Natural killer cell (primary cell): ENCODE measurements at places on chromosomes 1 and 21. TPM values are rescaled to one million over a fixed set of nuclear protein-coding genes. Genes with fewer than 3 reads are reported as not detected.

DNA sequence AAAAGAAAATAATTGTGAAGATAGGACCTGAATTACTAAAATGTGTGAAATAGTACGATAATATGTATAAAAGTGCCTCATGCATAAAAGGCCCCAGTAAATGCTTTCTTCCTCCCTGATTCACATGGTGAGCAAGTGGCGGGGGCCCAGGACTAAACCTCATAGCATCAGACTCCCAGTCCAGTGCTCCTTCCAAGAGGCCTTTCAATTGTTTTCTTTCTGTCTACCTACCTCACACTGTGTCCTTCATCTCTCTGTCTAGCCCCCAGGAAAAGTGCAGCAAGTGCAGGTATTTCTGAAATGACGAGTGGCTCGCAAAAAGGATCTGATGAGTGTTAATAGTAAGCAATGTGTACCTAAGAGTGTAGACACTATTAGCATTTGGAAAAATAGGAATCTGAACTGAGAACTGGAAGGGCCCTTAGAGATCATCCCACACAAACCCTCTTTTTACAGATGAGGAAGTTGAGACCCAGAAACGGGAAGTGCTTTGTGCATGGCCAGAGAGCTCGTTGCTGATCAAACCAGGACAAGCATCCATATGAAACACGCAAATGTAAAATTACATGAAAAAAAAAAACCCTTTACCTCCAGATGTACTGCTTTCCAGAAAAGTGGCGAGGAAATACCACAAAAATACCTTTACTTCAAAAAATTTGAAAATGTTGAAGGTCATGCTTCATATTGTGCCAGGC is 118.2 kb upstream of the HOOK1 start:
- no peak for DNase-seq

GRCh38 chr21:41839387-41840000 is 39.6 kb downstream of the PRDM15 start:
- no peak for DNase-seq

DNA sequence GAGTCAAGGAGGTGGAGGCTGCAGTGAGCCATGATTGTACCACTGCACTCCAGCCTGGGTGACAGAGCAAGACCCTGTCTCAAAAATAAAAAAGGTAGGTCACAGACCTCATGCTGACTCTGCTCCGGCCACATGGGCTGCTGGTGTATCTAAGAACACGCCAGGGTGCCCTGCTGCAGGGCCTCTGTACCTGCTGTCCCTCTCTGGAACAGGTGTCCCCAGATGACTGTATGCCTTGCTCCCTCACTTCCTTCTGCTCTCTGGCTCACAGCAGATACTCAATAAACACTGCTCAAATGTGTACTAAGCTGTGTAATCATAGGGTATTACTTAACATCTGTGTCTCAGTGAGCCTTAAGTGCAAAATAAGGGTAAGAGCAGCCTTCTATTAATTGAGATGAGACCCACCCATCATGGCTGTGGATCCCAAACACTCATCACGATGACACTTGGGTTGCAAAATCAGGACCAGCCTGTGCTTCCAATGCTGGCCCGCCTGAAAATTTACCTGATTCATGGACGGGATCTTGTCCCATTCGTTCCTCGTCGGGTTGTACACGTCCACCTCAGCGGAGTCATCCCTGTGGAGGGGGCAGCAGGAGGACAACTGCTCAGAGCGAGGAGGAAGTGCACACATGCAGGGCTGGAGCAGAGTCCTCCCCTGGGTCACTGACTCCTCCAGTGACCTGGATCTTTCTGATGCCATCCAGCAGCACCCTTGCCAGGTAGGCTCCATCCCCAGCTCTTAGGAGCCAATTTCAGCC is 7.5 kb downstream of the KLHL21 start:
- no peak for DNase-seq

The SIPA1L2 gene
- total RNA-seq, result 1.6 TPM

The GPX7 gene
- 10.6 TPM for total RNA-seq

The OR10Z1 gene
- not detected for total RNA-seq

The PLCH2 gene
- 77.1 TPM for total RNA-seq
